ENCODE measurements at places on chromosomes 7 and 10.

GRCh38 chr7:45692031-45692430, 117.9 kb downstream of the ADCY1 start:
- DNase-seq, result no peak

DNA sequence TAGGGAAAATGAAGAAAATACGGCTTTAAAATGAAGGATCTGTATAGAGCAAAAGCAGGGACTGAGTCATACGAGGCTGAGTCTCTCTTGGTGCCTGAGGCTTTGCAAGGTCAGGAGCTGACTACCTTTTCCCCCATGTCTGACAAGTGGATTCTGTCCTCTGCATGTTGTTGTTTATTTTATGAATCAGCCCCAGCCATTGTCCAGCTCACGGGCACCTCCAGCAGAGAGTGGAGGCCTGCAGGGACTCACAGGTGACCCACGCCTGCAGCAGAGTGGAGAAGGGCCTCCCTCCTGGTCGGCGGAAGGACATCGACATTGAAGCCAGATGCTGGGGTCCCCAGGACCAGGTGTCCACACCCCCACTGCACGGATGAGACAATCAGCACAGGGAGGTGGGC, 233.9 kb downstream of the WDR37 start:
- no peak for DNase-seq

DNA sequence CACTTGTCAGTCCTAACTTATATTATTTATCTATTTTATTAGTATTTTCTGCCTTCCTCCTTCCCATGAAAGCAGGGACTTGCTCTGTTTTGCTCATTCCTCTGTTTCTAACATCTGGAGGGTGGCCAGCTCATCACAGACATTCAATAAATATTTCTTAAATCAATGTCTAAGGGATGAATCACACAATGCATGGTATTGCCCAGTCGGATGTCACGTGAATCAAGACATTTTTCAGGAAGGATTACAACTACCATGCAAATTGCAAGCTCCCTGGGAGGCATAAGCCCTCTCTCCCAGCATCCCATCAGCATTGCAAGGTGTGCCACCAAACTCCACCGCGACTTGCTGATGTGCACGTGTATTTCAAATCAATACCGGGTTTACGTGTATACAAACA, 146.6 kb upstream of the RNF32 start:
- no peak for DNase-seq

DNA sequence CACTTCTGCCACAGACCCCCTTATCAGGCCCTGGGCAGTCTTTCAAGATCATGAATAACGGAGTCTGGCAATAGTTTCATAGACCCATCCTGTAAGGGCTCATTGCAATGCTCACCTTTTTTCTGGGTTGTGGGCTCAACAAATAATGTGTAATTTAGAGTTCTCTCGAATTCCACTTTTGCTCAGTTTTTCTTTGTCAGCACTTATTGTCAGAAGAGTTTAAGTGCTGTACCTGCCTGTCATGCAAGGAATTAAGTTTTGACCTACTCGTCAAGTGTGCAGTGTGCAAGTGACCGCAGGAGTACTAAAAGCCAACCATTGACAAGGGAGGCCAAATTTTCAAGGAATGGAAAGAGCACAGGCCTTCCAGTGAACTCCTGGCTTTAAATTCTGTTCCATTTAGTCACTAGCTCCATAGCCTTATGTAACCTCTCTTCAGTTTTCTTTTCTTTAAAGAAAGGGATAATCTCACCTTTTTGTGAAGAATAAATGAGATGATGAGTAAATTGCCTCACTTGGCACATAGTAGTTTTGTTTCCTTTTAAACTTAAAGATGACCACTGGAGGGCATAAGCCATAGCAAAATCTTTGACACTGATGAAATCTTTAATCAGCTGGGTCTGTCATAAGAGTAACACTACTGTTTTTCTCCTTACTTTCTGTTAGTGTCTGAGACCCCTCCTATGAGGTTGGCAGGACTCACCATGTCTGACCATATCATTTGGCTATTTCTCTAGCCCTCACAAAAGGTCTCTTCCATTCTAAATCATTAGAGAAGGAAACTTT, 313.3 kb downstream of the TYW1 start:
- DNase-seq, result no peak

DNA sequence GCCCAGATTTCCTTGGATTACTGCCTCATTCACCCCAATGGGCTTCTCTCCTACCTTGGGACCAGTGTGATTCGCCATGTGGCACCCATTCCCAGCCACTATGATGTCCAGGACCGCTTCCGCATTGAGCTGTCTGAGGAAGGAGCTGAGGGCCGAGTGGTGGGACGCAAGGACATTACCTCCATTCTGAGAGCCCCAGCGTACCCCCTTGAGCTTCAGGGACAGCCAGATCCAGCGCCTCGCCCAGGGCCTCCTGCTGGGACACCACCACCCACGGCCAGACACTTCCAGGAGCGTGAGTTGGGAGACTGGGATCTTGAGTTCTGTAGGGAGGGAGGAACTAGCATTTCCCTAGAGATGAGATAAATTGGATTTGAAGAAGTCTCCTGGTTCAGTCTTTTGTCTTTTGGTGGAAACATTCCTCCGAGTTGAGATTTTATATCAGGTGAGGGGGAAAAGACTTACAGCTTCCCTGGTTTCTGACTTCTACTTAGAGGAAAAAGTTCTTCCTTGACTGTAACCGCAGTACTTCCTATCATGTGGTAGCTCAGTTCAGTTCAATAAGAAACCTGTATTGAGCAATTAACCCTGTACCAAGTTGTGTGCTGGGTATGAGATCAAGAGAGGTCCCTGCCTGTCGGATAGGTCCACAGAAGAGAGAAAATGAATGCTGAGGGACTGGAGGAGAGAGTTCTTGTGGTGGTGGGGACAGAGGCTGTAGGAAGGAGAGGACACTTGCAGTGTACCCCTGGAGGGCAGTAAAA, 1.3 kb downstream of the MOSPD3 start:
- DNase-seq, result no peak

DNA sequence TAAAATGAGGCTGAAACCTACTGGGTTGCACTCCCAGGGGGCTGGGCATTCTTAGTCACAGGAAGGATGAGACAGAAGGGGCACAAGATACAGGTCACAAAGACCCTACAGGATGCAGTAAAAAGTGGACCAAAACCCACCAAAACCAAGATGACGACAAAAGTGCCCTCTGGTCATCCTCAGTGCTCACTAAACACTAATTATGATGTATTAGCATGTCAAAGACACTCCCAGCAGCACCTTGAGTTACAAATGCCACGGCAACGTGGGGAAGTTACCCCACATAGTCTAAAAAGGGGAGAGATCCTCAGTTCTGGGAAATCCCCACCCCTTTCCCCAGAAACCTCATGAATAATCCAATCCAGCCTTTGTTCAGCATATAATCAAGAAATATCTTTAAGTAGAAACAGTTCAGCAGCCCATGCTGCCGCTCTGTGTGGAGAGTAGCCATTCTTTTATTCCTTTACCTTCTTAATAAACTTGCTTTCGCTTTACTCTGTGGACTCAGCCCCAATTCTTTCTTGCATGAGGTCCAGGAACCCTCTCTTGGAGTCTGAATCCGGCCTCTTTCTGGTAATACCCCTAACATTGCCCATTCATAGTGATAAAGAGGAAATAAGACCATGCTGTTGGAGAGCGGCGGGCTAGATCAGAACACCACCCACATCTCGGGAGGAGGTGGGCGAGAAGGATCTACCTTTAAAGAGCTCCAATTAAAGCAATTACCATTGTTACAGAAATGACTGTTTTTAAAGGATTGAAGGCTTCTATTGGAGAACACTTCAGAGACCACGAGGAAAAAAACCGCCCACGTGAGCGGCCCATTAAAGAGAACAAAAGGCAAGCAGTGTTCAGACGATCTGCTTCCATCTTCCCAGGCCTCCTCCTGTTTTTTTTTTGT, 170.9 kb downstream of the USP6NL start:
- peak; percentile 26 for DNase-seq

- no peak for DNase-seq
Measured at GRCh38 chr7:78159545-78159944, 361.0 kb downstream of the PHTF2 start.

DNA sequence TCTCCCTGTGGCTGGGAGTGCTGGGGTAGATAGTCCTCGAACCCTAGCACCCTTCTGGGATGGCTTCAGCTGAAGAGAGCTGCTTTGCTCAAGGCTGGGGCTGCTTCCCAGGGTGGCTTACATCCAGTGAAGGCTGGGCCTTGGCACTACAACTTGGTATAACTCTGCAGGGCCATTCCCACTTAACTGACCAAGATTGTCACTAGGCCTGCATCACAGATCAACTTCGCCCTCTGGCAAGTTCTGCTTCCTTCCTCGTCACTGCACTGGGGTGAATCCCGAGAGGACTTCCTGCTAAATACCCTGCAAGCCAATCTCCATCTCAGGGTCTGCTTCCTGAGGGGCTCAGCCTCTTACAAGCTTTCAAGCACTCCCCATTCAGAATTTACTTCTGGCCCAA, 195.2 kb downstream of the DOCK4 start:
- DNase-seq, result no peak
